ENCODE measurements at places on chromosomes 2 and 18.

DNA sequence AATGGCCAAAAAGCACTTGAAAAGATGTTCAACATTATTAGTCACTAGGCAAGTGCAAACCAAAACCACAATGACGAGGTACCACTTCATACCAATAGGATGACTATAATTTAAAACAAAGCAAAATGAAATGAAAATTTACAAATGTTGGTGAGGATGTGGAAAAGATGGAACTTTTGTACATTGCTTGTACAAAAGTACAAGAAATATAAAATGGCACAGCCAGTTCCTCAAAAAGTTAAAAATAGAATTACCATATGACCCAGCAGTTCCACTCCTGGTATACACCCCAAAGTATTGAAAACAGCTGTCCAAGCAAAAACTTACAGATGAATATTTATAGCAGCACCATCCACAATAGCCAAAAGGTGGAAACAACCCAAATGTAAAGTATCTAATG lies 107.8 kb upstream of the XPO1 start:
- DNase-seq, result peak; percentile 53

GRCh38 chr2:129765326-129765677 lies 214.2 kb upstream of the RAB6C start:
- no peak for DNase-seq

- DNase-seq, result no peak
Measured at GRCh38 chr18:69267895-69268294, 132.8 kb upstream of the DOK6 start.

DNA sequence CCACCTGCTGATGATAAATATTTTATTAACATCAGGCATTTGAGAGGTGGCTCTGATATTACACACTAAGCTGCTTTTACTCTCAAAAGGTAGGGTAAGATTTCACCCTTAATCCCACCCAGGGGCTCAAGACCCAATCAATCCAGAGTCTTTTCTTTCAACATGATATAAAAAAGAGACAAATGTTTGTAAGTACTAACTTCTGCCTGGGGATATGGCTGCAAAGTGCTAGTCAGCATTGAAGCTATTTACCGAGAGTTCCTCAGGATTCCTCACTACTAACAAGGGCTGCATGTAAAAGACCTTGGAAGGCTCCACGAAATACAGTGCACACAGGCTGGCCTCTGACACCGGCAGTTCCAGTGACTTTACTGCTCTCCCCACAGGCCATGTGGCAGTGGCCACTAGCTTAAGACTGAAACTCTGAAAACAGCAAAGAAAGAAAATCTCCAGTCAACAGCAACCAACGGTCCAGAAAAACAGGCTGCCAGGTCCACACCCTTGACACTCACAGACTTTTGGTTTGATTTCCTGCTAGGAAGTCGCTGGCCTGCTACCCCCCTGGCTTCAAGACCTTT lies 11.2 kb downstream of the MREG start:
- no peak for DNase-seq

GRCh38 chr2:117760916-117761315 lies 53.6 kb upstream of the DDX18 start:
- DNase-seq, result no peak

- no peak for DNase-seq
Measured at GRCh38 chr2:62415019-62415431, 91.0 kb downstream of the TMEM17 start.

- DNase-seq, result no peak
Measured at GRCh38 chr18:63107931-63108330, 211.6 kb downstream of the BCL2 start.

- peak; percentile 46 for DNase-seq
Measured at GRCh38 chr18:9539283-9539682, 64.0 kb downstream of the RALBP1 start.

DNA sequence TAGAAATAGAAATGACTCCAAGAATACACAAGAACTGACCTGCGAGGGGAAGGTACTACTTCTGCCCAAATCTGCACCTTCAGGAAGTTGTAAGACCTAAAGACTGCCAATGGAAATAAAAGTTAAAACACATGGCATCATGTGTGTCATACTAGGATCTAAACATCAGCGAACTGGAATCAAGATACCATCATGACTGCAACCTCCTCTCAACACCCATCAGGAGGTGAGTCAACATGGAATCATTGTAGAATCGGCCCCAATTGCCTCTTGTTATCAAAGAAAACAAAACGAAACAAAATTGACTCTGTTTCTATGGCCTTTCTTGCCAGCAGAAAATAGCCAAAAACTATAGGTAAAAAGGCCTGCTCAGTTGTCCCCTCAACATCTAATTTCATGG lies 15.1 kb downstream of the RDH14 start:
- DNase-seq, result no peak

DNA sequence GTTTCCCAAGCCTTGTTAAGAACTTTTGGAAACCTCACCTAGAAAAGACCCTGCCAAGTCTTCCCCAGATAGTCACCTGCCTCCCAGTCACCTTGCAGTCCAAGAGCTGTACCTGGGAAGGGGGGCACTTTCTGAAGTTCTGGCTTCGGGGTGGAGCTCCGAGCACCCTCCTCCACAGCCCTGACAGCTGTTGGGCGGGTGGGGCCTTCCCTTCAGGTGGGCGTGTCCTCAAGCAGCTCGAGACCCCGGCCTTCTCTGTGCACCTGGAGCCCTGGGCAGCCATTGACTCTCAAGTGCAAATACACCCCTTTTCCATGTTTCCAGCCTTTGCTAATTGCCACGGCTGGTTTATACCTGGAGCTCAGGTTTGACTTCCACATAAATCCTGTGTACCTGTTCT lies 37.0 kb upstream of the IGFBP5 start:
- no peak for DNase-seq

DNA sequence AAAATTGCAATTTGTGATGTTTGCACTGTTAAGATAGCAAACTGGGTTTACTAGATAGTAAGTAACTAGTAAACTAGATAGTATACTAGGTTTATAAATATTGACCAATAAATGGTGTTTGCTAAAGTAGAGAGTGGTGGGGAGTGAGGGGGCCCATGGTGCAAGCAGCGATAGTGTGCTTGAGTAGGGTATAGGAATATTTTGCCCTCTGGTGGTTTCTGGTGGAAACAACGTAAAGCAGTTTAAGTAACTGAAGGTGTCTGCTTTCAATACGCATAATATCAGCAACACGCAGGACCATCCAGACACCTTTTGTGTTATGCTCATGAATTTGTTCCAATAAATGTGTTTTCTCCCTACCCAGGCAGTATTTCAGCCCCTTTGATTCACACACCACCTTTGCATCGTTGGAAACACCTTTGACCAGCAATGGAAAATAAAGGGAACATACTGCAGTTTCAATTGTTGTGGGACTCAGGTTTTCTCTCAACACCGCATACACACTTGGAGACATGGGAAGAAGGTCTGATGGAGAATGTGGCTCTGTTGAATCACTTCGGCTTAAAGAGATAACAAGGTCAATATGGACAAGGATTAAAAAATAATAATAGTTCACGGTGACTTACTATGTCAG lies 16.7 kb upstream of the STAT1 start:
- DNase-seq, result no peak

- DNase-seq, result no peak
Measured at GRCh38 chr18:59141294-59142068, 1.8 kb downstream of the SEC11C start.

DNA sequence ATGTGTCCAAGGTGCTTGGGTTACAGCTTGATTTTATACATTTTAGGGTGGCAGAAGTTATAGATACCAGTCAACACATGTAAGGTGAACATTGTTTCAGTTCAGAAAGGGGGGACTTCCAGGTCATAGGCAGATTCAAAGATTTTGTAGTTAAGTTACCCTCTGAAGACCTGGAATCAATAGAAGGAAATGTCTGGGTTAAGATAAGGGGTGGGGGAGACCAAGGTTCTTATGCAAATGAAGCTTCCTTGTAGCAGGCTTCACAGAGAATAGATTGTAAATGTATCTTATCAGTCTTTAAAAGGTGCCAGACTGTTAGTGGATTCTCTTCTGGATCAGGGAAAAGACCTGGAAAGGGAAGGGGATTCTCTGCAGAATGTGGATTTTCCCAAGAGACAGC lies 42.4 kb downstream of the BMPR2 start:
- no peak for DNase-seq

DNA sequence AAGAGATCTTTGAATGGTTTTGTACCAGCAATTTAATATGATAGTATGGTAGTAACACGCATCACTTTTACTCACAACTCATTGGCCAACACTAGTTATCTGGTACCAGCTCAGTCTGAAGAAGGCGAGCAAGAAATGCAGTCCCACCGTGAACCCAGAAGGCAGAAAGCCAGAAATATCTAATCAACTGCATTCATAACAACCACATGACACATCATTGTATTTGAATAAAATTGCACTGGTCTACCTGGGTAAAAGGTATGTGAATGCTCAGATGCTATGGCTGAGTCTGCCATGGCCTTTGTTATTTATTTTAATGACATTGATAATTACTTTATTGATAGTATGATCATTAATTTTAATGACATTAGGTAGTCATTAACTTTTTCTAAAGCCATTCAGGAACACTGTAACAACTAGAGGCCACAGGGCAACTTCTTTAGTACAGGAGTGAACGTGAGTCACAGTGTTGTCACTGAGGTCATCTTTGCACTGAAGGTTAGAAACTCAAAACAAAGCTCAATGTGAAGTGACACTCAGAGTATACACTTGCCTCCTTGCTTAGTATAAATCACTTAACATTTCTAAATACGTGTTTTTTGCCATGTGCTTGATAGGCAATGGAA lies 475.6 kb upstream of the TNP1 start:
- no peak for DNase-seq

GRCh38 chr2:8414946-8415879 lies 266.6 kb upstream of the ID2 start:
- DNase-seq, result no peak

- DNase-seq, result no peak
Measured at GRCh38 chr2:48144777-48145176, 238.5 kb upstream of the FBXO11 start.

- DNase-seq, result no peak
Measured at GRCh38 chr2:101781791-101782426, 84.4 kb downstream of the MAP4K4 start.

GRCh38 chr2:149258531-149258930 lies 71.9 kb upstream of the LYPD6 start:
- no peak for DNase-seq

DNA sequence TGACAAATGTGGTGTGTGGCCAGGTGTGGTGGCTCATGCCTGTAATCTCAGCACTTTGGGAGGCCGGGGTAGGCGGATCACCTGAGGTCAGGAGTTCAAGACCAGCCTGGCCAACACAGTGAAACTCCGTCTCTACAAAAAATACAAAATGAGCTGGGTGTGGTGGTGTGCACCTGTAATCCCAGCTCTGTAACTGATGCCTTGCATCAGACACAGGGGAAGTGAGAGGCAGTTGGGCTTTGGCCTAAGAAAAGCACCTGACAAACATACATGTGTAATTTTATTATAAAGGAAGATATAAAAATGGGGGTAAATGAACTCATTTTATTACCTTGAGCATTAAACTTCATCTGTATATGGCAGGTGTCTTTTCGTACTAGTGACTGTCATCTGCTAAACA lies 66.7 kb upstream of the FAM136A start:
- DNase-seq, result no peak

GRCh38 chr2:147368306-147368705 lies 476.5 kb upstream of the ACVR2A start:
- DNase-seq, result no peak

- DNase-seq, result peak; percentile 12
Measured at GRCh38 chr2:48306409-48307284, 223.3 kb upstream of the STON1 start.

DNA sequence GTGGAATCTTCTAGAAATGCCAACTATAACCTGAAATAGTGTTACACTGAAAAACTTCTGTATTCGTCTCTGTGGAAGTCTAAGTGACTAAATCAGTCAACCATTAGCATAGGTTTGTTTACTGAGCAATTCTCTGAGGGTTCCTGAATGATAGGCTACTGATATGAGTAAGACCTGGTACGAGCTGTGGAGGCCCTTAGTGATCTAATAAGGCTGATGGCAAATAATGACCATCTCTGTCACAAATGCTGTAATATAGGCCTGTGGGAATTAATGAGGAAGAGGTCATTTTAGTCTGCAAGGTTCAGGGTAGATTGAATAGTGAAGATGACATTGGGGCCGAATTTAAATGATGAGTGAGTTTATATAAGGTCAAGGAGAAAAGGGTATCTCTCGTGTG lies 82.5 kb downstream of the MGAT5 start:
- DNase-seq, result no peak

DNA sequence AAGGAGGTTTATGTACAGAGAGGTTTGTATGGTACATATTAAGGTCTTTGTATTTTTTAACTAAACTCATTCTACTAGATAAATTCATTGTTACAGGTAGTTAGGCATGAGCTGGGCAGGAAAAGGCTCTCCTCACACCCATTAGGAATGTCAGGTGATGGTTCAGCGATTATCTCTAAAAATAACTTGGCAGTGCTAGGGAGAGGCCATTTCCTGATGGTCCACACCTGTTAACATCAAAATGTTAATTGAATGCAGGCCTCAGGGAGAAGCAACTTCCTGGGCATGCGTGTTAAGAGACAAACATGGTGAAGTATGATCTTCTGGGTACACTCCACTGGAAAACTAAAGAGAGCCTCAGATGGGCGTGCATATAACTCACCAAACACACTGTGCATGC lies 73.6 kb downstream of the ARL6IP6 start:
- no peak for DNase-seq

- no peak for DNase-seq
Measured at GRCh38 chr2:128394007-128394730, 75.5 kb upstream of the HS6ST1 start.

- no peak for DNase-seq
Measured at GRCh38 chr2:25437881-25438662, 96.3 kb upstream of the DNMT3A start.

DNA sequence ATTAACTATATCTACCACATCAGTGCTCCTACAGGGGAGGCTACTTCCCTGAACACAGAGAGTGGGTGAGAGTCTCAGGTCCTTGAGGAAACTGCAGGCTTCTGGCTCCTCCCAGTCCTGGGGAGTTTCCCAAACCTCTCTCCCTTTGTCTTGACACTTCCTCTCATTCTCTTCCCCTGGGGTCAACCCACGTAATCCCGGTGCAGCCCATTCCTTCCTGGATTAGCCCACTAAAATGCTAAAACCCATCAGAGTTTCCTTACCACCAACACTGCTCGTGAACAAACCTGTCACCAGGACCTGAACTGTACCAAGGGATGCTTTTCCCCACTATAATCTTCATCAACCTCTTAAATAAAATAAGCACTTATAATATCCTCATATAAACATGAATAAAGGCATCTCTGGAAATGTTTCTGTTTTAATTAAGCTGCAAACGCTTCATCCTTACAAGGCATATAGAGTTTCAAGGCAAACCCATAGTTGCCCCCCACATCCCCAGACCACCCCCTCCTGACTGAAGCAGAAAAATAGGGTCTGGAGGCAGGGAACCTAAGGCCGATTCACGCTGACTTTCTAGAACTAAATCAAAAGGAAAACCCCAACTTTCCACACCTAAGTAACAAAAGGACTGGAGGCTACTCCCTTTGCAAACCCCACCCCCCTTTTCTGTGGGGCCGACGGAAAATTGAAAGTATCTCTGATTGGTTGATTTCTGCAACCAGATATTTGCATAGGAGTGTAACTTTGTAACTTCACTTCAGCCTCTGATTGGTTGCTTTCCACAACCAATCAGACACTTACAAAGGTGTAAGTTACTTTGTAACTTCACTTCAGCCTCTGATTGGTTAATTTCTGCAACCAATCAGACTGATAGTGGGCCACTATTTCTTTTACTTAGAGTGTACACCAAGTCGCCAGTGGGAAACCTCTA lies 19.0 kb downstream of the TMSB10 start:
- DNase-seq, result no peak

- no peak for DNase-seq
Measured at GRCh38 chr2:230158468-230158867, 61.3 kb downstream of the SP110 start.
